ENCODE measurements at places on chromosomes 7 and 10.

- no peak for DNase-seq
Measured at GRCh38 chr7:156019776-156020565, 207.7 kb upstream of the SHH start.

DNA sequence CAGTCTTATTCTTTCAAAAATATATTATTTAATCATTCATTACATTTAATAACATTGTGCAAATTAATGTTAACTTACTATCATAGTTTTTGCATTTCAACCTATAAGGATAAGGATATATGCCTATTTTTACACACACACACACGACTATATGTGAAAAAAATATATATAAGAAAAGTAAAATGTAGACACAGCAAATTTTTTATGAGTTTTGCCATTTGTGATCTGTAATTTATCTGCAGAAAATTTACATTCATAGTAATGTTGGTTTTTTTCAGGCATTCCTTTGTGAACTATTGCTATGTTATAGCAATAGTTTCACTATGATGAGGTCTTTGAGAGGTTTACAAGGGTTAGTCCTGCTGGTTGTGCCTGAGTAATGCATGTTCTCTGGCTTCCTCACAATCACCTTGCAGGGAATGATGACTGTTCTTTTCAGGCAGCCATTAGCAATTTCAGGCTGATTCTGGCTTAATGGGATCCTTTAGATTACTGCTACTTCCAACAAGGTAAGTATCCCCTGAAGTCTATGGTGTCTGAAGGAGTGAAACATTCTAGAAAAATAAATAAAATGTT lies 183.7 kb upstream of the CDK1 start:
- DNase-seq = no peak

- DNase-seq = no peak
Measured at GRCh38 chr10:72081772-72082590, 6.4 kb downstream of the SPOCK2 start.

DNA sequence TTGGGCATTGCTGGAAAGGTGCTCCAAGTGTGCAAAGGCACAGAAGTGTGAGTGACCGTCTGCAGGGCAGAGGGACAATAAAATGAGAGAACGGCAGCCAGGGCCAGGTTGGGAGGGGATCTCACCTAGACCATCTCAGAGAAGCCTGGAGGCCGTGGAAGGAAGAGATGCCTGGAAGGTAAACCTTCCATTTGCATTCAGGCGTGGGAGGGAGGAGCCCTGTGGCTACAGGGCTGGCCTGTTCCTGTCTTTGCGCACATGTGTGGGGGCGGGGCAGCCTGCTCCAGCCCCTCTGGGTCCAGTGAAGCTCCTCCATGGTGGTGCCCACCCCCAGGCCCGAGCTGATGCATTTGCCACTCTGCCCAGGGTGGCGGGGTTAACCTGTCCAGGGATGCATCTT lies 473.6 kb upstream of the MGMT start:
- no peak for DNase-seq

DNA sequence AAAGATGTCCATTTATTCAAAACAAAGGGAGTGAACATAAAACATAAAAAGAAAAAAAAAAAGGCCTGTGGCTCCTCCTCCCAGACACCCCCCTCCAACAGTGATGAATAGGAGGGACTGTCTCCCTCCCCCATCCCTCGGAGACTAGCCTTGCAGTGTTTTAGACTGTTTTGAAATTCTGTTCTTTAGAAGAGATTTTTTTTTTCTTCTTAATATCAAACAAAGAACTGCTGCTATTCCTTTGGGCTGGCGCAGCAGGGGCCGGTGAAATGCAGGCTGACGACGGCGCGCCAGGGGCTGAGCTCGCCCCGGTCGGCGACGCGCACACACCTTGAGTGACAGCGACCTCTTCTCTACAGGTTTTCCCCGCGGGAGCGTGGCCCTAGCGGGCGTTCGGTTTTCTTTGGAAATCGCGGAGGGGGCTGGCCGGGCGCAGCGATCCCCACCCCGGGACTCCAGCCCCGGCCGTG lies at the start of gene LANCL2:
Gene LANCL2 (plus strand): TSS at position 133 of the 470 bp plus-strand sequence. CDS start 689 bp downstream, outside the sequence.
- DNase-seq = peak; percentile 5

- DNase-seq = no peak
Measured at GRCh38 chr10:133019651-133020050, 68.1 kb upstream of the ADGRA1 start.

GRCh38 chr10:101826852-101827434 lies 8.7 kb upstream of the OGA start:
- DNase-seq = no peak

GRCh38 chr7:95467912-95468607 lies 17.7 kb upstream of the ASB4 start:
- DNase-seq = no peak

- no peak for DNase-seq
Measured at GRCh38 chr7:104267701-104268368, 60.0 kb upstream of the ORC5 start.

DNA sequence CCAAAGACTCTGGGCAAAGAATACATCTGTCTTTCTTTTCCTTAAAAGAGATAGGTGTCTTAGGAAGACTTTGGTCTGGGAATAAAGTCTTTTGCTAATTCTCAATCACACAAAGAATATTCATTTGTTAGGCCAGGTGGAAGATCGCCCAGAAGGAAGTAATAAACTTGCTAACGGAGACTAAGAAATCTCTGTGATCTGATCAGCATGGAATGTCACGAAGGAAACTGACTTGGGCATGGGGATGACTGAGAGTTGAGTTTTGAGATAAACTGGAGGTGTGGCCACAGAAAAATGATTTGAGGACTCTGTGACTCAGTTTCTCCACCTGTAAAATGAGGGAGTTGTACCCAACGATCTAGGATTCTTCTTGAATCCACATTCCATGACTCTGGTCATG lies 161.1 kb upstream of the SVIL start:
- DNase-seq = no peak

DNA sequence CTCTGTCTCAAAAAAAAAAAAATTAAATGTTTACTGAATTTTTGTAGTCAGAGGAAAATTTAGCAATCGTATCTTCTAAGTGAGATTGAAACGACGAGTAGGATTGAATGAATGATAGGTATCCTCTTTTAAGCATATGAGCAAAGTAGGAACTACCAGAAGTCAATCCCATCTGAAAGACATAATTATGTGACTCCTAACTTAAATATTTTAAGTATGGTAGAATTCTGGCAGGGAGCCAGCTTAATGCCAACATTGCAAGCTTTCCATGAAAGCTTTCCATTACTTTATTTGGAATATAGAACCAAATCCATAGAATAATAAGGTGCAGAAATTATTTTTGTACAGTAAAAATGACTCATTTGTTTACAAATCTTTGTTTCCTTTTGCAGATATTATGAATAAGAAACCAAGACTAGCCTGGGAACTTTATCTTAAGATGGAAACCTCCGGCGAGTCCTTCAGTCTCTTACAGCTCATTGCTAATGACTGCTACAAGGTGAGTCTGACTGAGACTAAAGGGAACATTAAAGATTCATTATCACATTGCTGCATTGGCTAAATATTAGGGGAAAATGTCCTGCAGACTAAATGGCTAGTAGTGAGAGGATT lies 50.2 kb upstream of the UBN2 start:
- no peak for DNase-seq

GRCh38 chr7:48839108-48839507 lies 85.2 kb upstream of the CDC14C start:
- DNase-seq = no peak
